ENCODE measurements at places on chromosomes 4 and X.

DNA sequence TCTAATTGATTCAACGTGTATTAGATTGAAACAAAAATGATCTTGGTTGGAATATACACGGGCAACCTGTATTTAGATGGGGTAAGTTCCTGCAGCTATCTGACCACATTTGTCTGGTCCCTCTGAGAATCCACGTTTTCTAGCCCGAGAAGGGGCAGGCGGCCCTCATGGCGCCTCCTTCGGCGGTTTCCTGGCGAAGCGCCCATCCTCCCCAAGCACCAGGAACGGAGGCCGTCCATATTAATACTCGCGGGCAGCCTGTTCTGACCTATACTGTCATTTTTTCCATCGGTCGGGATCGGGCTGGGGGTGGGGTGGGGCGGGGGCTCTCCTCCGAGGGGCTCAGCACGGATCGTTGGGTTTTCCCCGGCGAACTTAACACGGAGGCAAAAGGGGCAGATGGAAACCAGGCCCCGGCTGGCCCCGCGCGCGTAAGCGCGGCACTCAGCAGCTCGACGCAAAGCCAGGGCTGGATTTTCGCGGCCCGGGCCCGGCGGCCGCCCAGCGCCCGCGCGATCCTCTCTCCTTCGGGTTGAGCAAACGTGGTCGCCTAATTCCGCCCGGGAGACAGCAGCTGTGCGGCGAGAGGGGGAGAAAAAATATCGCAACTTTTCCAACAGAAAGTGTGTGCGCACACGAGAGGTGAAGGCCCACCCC, 77.2 kb upstream of the BCOR start:
- no peak for DNase-seq

GRCh38 chr4:101682946-101683345, 107.6 kb upstream of the BANK1 start:
- DNase-seq = no peak

DNA sequence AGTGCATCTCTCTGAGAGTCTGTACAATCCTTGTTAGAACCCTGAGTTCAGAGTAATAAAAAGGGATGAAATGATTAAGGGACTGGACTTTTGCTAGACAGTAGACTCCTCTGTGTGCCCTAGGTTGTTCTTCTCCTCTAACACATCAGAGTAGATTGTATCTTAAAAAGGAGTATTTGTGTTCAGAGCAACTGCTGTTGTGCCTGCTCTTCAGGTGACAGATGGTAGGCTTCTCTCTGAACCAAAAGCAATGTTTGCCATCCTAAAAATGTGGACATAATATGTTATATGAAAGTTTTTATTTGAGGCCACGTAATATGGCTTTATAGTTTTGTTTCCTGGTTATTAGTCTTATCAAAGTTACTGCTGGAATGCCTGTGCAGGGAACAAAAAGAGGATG, 588.6 kb upstream of the FAT1 start:
- DNase-seq = no peak

- no peak for DNase-seq
These were observed 8.1 kb downstream of the ENPEP start for GRCh38 chr4:110484029-110484428.

GRCh38 chr4:89119836-89120235, 8.5 kb downstream of the TIGD2 start:
- no peak for DNase-seq

All from natural killer cell treated with Interleukin-12 subunit alpha and Interleukin-12 subunit beta and Interleukin-15 and Interleukin-18, amount 100 ng/mL, for 72 hours (primary cell).